Testis (tissue), 5 donors: ENCODE measurements at places on chromosomes 7 and 10. TPM values are rescaled to one million over a fixed set of nuclear protein-coding genes. Genes with fewer than 3 reads are reported as not detected.

DNA sequence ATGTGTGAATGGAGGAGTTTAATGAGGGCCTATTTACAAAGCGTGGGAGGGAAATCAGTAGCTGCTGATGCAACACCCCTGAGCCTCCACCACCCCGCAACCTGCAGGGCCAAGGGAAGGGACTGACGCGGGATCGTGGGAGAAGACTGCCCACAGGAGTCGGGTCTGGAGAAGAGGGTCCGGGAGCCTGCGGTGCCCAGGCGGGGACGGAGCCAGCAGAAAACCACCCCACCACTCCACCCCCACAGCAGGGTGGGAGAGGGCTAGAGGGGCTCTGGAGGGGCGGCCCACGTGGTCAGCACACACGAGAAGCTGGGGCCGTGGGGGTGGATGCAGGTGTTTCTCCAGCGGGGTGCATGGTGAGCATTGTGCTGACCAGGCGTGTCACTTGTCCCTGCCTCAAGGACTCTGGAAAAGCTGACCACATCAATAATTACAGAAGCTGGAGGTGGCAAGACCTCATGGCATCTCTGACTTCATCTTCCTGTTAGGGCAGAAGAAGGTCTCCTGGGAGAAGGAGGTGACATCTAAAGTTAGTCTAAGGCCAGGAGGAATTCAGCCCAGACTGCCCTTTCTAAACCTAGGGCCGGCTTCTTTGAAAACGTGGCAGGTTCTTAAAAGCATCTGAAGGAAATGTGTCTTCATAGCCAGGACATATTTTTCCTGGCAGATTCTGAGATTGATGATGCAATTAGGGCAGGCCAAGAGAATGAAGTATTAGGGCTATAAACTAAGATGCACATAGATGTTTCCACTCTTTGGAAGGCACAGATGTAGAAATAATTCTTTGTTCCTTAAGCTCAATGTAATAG lies 150.9 kb downstream of the RGS10 start:
- H3K27me3 ChIP-seq: no peaks in the 10 kb centered on the region
- no peaks in the 10 kb centered on the region for H3K36me3 ChIP-seq
- no peak for DNase-seq
- H3K4me1 ChIP-seq: no peaks in the 10 kb centered on the region
- H3K4me3 ChIP-seq: no peak overlapping the region

Gene UNCX
- not detected for total RNA-seq

DNA sequence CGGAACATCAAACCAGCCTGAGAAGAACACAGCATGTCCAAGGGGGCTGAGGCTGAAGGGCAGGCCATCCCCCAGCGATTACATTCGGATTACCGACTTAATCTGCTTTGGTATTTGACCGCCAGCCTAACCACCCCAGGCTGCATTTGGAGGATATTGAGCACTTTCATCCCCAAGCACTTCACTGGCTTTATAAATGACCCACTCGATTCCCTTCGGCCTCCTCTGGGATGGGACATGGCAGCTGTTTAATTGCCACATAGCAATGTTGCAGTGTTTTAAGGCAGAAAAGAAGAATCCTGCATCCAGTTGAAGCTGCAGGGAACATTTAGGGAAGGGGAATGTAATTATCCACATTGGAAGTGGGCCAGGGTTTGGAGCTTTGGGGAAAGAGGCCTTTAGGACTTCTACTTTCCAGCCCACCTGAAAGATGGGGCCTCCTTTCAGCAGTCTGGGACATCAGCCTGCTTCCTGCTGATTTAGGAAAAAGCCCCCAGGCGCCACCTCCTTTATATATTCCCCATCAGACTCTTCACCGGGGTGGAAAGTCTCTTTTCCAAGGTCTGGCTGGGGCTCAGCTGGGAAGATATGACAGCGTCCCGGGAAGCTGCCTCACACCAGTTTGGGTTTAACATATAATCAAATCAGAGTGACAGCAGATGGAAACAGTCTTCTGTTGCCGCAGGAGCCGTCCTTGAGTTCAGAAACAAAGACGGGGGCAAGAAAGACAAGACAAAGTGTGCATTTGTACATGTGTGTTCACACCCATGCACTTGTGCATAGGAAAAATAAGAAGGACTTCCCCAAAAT lies 9.2 kb downstream of the DPCD start:
- no peak for DNase-seq
- H3K4me1 ChIP-seq: peaks cover 3% of the 10 kb centered on the region
- H3K36me3 ChIP-seq: no peaks in the 10 kb centered on the region
- no peak overlapping the region for H3K4me3 ChIP-seq
- no peaks in the 10 kb centered on the region for H3K27me3 ChIP-seq
- H3K27ac ChIP-seq: no peak overlapping the region

DNA sequence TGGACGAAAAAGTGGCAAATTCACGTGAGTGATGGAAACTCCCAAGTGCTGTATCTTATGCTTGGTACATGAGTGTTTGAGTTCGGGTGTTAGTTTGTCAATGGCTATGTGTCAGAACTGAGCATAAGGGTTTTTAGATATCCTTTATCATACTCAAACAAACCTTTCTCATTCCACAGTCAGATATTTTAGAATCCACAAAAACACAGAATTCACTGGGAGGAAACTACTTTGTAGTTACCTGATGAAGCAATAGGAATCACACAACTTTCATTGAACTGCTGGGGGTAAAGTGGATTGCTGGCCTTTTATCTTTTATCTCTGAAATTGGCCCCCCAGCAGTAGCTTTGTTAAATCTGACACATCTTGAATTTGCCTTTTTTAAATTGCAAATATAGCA lies 64.0 kb downstream of the DKK1 start:
- H3K27me3 ChIP-seq: no peaks in the 10 kb centered on the region
- H3K27ac ChIP-seq: no peak overlapping the region
- H3K4me3 ChIP-seq: no peak overlapping the region

- no peaks in the 10 kb centered on the region for H3K36me3 ChIP-seq
- no peak overlapping the region for H3K4me3 ChIP-seq
- DNase-seq: no peak
Measured at GRCh38 chr7:80999100-80999499, 80.2 kb upstream of the SEMA3C start.

DNA sequence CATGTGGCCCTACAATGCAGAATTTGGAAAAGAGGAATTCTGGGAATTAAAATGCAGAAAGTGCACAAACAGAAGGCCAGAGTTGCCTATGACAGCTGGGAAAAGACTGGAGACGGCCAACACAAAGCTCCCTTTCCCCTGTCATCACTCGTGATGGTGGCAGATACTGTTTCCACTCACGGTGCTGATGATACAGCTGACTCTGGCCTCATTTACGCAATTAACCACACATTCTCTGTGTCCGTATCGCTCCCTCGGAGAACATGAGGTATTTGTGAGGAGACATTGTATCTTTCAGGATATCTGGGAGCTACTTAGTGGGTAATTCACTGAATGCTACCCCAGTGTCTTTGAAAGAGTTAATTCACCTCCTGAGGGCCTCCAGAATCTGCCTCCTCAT lies 172.8 kb downstream of the TAX1BP1 start:
- no peak overlapping the region for H3K4me3 ChIP-seq
- no peaks in the 10 kb centered on the region for H3K4me1 ChIP-seq
- no peak overlapping the region for H3K27ac ChIP-seq
- no peaks in the 10 kb centered on the region for H3K36me3 ChIP-seq
- H3K27me3 ChIP-seq: no peaks in the 10 kb centered on the region

DNA sequence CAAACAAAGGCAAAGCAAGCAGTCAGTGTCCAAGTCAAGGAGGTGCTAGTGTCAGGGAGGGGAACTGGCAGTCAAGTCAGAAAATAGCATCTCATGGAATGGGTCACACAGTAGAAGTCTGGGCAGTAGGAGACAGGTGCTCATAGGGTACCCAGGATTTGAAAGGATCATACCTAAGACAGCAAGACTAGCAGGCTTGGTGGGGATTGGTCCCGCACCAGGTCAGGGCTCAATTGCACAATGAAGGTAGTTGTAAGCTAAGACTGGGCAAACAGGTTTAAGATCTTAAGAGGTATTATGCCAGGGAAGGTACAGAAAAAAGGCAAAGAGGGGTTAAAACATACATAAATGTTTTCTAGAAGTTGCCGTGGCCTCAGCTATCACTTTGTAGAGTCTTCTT lies 181.4 kb upstream of the ETV1 start:
- no peak overlapping the region for H3K4me3 ChIP-seq
- H3K36me3 ChIP-seq: no peaks in the 10 kb centered on the region
- H3K27ac ChIP-seq: no peak overlapping the region
- no peak for DNase-seq
- H3K4me1 ChIP-seq: no peaks in the 10 kb centered on the region

Gene CYP2E1
- 9.6 TPM for total RNA-seq

GRCh38 chr7:81684514-81685269 lies 85.2 kb downstream of the HGF start:
- no peaks in the 10 kb centered on the region for H3K36me3 ChIP-seq
- no peak overlapping the region for H3K4me3 ChIP-seq
- H3K27ac ChIP-seq: no peak overlapping the region
- no peaks in the 10 kb centered on the region for H3K27me3 ChIP-seq
- H3K4me1 ChIP-seq: no peaks in the 10 kb centered on the region
